ENCODE measurements at places on chromosomes 3 and 15.

GRCh38 chr15:100041127-100041828 lies 300.5 kb downstream of the ADAMTS17 start:
- DNase-seq = no peak

GRCh38 chr3:74920721-74921350 lies 306.4 kb upstream of the CNTN3 start:
- no peak for DNase-seq

GRCh38 chr3:64971602-64972001 lies 283.8 kb upstream of the ADAMTS9 start:
- DNase-seq = no peak

DNA sequence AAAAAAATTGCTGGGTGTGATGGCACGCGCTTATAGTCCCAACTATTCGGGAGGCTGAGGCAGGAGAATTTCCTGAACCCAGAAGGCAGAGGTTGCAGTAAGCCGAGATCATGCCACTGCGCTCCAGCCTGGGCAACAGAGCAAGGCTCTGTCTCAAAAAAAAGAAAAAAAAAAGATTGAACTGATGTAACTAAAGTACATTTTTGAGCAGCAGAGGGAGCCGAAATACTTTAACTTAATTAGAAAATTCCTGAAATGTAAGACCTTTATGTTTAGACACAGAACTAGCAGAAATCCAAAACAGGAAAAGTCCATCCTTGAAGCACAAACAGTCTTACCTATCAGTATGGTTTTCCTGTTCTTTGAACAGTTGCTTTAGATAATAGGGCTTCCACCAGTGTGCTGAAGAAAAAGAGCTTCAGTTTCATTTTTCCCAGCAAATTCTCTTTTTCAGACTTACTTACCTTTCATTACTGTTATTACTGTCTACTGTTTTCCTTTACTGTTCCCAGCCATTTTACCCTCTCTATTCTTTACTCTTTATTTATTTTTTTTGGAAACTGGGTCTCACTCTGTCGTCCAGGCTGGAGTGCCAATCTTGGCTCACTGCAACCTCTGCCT lies 33.4 kb upstream of the ZNF609 start:
- no peak for DNase-seq

DNA sequence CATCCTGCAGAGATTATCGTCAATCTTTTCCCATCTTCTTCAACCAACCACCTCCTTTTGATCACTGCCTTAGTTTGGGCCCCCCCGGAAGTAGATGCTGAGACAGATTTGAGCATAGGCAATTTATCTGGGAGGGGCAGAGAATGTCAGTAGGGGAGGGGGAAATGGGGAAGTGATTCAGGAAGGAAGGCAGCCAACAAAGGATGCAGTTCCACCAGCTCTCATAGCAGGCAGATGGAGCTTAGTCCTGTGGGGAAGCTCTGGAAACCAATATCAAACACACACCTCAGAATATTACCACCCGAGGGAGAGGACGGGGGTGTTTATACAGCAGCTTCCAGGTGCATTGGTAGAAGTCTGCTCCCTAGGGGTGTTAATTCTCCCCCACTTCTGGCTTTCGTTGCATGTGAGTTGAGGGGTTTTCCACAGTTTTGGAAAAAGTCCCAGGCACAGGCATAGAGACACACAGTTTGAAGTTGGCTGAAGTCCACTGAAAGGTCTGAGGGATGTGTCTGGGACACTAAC lies 91.5 kb upstream of the TNFAIP8L3 start:
- no peak for DNase-seq

GRCh38 chr3:57978316-57978715 lies 29.9 kb upstream of the FLNB start:
- DNase-seq = no peak

DNA sequence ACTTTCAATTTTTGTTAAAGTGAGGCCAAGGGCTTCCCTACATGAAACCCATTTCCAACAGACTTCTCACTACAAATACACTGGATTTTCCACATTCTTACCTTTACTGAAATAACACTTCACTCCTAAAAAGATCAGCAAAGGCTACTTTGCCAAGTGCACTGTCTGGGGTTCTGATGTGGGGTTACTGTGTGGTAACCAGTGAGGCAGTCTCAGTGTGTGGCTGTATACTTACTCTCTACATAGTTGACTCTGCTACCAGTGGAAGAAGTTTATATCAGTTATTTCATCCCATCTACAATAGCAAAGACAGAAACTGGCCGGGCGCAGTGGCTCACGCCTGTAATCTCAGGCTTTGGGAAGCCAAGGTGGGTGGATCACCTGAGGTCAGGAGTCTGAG lies 5.6 kb downstream of the WDR82 start:
- no peak for DNase-seq

GRCh38 chr3:80152692-80153091 lies 384.9 kb upstream of the ROBO1 start:
- DNase-seq = no peak
